Brain microvascular endothelial cell (primary cell): ENCODE measurements at places on chromosomes 2 and 18.

DNA sequence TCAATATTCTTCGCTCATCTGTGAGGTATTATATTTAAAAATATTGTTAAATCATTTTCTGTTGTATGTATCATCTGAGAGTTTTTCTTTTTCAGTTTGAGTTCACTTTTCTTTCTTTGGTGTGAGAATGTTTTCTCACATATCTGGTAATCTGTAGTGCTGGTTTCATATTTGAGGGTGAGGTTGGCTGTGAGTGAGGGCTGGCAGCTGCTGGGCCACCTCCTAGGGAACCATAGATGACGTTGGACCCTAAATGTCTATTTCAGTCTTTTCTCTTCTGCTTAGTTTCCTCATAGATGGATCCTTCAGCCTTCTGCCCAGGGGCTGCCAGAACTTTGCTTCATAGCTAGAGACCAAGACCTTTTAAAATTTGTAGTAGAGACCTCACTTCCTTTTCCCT lies 33.5 kb downstream of the MGAT5 start:
- DNase-seq: no peak

GRCh38 chr2:220353897-220354296 lies 726.5 kb downstream of the SLC4A3 start:
- no peak for DNase-seq

- no peak for DNase-seq
Measured at GRCh38 chr2:89841476-89841840, 1150.0 kb downstream of the RPIA start.

- no peak for DNase-seq
Measured at GRCh38 chr2:235567842-235568241, 74.0 kb downstream of the AGAP1 start.
